ENCODE measurements at places on chromosomes 13 and 19.
A peak's percentile ranks its signal among the peaks of the same experiment; 100 is the strongest.

- peak; percentile 91 for DNase-seq
These were observed 70.5 kb downstream of the GADD45B start for GRCh38 chr19:2546128-2547032.

GRCh38 chr19:51292971-51293370 lies 18.5 kb upstream of the IGLON5 start:
- DNase-seq = no peak

- no peak for DNase-seq
These were observed 16.0 kb downstream of the TMEM272 start for GRCh38 chr13:51828730-51829567.

- DNase-seq = no peak
These were observed 20.6 kb downstream of the ZNF701 start for GRCh38 chr19:52590728-52591127.

- DNase-seq = no peak
These were observed 843 bp downstream of the MEX3D start for GRCh38 chr19:1567116-1567847.

GRCh38 chr19:49614096-49614833 lies 23.3 kb downstream of the PRR12 start:
- DNase-seq = no peak

DNA sequence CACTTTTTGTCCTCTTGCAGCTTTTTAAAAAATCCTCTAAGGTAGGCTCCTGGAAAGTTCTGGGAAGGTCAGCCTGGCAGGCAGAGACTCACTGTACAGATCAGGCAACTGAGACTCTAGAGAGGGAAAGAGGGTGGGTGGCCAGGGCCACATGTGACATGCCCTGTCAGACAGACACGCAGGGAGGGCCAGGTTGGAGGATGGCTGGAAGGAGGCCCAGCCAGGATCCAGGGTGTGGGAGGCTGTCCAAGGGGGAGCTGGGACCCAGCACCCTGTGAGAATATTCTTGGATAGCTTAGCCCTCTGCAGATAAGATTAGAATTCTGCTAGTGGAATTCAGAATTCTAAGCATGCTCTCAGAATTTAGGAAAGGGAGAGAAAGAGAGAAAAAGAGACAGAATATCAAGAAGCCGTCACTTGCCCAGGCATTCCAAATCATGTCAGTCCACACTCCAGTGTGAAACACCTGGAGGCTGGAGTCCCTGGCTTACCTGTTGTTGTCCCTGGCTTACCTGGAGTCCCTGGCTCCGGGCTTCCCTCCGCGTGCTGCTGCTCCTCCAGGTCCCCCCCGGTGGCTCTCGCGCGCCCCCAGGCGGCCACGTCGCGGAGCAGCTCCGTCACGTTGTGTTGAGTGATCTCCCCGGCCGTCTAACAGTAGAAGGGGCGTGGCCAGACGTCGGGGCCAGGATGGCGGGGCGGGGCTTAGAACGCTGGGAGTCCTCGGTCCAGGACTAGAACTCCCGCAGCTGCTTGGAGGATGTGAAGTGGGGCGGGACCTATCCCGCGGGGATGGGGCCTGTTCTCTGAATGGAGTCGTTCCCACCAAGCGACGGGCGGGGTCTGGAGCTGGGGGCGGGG lies 2.8 kb upstream of the TNNI3 start:
- DNase-seq = peak; percentile 86

DNA sequence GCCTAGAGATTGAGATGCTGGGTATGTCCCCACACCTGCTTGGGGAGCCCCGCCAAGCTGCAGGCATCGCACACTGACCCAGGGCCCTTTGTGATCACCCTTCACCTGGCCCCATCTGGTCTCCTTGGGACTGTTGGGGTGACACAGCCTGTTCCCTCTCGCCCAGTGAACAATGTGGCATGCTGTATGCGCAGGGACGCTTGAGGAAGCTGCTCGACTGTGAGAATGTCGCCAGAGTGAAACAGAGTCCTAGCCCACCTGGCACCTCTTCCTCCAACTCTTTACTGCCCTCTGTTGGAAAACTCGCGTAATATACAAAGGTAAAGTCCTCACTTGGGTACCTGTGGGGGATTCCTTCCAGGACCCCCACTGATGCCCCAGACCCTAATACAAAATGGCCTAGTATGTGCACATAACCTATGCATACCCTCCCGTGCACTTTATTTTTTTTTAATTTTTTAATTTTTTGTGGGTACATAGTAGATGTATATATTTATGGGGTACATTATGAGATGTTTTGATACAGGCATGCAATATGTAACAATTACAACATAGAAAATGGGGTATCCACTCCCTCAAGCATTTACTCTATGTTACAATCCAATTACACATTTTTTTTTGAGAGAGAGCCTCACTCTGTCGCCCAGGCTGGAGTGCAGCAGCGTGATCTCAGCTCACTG lies 9.0 kb downstream of the BLOC1S3 start:
- DNase-seq = no peak

- DNase-seq = no peak
These were observed 894.3 kb upstream of the PCDH20 start for GRCh38 chr13:62309904-62310303.

GRCh38 chr13:51728972-51729371 lies 75.0 kb downstream of the DHRS12 start:
- no peak for DNase-seq

DNA sequence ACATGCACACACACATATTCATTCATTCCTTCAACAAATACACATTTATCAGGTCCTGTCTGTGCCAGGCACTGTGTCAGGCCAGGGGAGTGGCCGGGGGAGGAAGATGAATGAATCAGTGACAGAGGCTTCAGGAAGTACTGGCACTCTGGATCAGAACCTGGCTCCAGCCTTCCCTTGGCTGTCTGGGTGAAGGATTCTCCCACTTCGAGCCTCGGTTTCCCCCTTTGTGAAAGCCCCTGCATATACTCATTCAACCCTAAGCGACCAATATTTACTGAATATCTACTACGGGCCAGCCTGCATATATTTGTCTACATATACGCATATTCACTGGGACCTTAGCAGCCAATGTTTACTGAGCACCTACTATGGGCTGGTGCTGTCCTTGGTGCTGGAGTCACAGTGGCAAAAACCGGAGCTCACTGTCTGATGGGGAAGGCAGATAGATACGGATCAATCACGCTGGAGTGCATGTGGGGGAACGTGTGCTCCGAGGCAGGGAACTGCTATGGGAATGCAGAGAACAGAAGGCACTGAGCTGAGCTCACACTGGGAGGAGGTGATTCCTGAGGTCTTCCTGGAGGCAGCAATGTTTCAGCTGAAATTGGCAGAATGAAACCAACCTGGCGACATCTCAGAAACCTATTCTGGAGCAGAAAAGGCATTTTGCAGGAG lies 636 bp upstream of the ZNF579 start:
- DNase-seq = no peak

DNA sequence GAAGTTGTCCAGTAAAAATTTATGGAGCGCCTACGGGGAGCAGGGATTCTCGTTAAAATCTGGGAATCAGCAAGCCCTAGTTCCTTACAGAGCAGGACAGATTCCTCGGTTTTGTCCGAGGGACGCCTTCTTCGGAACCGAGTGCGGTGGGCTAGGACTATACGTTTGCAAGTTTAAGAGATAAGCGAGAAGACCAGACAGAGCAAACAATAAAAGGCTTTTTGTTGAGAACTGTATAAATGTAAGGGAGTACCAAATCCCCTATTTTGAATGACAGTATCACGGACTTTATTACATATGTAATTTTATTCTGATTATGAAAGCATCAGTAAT lies 971 bp upstream of the ANKRD10 start:
- no peak for DNase-seq
